ENCODE measurements at places on chromosomes 3 and 15.

DNA sequence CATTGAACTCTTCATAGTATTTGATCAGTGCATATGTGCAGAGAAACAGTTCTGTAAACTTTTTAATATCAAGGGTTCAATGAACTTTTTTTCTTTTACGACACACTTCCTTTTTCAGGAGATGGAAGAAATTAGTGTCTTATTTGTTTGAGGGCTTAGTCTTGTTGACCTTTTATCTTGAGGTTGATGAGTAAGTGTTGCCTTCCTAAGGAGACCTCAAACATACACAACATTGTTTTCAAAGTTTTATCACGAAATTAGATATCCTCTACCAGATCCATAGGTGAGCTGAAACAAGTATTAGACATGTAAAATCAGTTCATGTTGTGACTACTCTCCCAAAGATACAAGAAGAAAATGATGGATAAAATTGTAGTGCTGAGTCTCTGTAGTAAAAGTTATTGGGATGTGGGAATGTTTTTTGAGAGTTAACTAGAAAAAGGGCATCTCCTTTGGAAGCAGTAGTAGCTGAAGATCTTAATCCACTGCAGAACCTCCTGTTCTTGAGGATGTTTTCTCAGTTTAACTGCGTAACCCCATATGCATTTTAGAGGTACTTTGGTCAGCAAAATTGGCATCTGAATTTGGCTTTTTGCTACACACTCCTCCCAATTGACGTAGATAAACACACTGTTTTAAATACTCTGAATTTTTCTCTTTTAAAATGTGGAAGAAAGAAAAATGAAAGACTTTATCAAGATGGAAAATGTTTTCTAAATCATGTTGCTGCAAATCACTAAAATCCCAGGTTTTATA, 116.8 kb downstream of the GALK2 start:
- no peak for DNase-seq

GRCh38 chr3:127371334-127371733, 83.5 kb upstream of the PRR20G start:
- DNase-seq, result no peak

DNA sequence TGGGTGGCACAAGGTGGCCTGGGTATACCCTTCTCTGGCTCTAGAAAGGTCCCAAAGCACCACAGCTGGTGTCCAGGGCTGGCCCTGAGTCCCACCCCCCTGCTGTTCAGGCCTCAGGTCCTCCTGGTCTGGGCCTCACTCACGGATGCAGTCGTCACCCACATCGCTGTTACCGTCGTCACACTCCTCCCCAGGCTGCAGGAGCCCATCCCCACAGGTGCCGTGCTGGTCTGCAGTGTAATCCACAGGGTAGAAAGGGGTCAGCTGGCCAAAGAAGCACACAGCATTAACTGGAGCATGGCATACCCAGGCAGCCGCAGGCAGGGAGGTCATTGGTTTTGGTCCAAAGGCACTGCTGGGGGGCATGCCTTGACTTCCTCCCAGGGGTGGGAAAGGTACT, 28.4 kb downstream of the EAF1 start:
- no peak for DNase-seq

DNA sequence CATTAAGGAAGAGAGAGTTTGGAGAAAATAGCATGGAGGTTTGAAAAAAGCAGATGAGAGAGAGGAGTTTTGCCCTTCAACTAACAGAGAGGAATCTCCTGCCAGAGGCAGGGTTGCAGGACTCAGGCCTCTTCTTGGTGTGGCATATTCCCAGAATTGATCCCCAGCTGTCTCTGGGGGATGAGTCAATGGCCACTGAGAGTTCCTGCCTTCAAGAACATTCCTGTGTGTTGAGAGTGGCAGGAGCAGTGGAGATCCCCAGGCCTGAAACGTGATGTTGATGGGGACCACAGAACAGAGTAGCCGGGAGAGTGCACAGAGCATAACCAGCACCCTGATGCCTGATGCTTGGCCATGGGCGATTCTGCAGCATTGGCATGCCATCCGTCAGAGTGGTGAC, 348.4 kb upstream of the THBS1 start:
- DNase-seq, result no peak

DNA sequence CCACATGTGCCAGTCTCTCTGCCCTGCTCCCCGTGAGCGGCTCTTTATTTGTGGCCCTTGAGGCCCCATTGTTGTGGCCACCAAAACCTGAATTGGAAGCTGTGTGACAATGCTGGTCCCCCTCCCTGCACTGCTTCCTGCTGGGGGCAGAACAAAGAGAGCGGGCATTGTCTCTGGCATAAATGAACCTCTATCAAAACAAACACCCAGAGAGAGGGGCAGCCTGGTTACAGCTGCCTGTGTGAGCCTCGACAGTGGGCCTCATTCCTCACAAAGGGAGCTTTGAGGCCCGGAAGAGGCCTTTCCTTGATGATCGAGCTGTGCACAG, 152.9 kb downstream of the IGF1R start:
- no peak for DNase-seq
